ENCODE measurements at places on chromosomes 4 and X.

DNA sequence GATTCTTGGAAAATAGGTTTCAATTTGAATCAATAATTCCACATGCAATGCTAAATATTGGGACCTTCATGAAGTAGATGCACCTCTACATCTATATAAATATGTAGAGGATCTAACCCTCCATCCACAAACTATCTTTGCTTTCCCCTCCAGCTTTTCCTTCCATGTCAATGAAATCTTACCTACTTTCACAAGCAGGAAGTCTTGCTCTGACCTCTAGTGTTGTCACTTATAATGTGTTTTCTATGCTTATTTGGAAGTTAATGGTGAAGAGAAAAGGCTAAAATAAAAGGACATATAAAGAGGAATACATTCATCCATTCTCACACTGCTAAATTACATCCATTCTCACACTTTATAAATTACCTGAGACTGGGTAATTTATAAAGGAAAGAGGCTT lies 472.7 kb upstream of the DIAPH2 start:
- no peak for DNase-seq

DNA sequence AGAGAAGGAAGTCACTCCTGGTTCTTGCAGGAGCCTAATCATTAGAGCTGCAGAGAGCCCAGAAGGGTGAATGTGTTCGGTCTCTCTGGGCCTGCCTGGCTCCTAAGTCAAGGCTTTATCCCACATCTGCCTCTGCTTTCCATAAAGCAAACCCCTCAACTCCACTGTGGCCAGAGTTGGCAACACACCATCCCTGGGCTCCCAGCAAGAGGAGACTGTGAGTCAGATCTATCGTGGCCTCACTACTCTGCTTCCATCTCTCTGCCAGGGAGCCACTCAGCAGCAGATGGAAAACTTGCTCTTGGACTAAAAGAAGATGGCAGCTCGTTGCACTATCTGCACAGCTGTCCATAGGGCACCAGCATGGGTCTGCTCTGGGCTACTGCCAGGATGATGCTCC lies 348.2 kb downstream of the FBXW7 start:
- DNase-seq, result no peak

- DNase-seq, result no peak
These were observed 6.3 kb upstream of the AP1S2 start for GRCh38 chrX:15860921-15861320.

GRCh38 chr4:112325530-112325929 lies 28.4 kb downstream of the ALPK1 start:
- no peak for DNase-seq

- DNase-seq, result no peak
These were observed 63.2 kb downstream of the AASDH start for GRCh38 chr4:56324011-56324610.

- no peak for DNase-seq
These were observed 51.0 kb upstream of the MTM1 start for GRCh38 chrX:150517303-150517910.

DNA sequence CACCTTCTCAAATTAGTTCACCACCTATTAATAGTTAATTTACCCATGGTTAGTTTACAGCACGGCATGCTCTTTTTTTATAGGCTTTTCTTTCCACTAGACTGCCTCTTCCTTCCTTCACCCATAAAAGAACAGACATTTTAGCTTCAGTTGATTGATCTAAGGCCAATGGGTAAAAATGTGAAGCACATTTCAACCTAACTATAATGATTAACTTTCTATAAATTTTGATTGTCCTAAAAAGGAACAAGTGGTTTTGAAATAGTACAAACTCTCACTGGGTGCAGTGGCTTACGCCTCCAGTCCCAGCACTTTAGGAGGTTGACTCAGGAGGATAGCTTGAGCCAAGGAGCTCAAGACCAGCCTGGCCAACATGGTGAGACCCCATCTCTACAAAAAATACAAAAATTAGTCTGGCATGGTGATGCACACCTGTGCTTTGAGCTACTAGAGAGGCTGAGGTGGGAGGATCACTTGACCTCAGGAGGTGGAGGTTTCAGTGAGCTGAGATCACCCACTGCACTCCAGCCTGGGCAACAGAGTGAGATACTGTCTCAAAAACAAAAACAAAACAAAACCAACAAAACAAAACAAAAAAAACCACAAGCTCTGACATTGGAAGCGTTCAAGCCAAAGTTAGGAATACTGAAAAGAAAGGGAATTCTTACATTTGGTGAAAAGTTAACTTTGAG lies 89.9 kb upstream of the FAT1 start:
- no peak for DNase-seq

DNA sequence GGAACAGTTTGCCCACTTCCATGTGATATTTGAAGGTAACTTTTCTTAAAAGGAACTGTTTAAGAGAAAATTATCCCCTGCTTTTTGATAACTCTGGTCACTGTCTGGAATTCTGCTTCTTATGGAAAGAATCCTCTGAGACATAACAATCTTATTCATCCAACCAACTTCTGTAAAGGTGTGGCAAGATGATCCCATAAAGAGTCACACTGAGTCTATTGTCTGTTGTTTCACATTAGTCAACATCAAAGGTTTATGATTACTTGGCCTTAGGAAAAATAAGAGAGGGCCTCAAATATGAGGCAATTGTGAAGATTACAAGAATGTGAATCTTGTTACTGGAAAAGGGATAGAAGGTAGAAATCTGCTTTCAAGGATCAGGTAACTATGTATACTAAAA lies 88.0 kb upstream of the MAGEB18 start:
- DNase-seq, result no peak

- DNase-seq, result no peak
These were observed 196.6 kb upstream of the ETNPPL start for GRCh38 chr4:108959491-108959890.

GRCh38 chr4:176054942-176055341 lies 10.7 kb upstream of the WDR17 start:
- no peak for DNase-seq

DNA sequence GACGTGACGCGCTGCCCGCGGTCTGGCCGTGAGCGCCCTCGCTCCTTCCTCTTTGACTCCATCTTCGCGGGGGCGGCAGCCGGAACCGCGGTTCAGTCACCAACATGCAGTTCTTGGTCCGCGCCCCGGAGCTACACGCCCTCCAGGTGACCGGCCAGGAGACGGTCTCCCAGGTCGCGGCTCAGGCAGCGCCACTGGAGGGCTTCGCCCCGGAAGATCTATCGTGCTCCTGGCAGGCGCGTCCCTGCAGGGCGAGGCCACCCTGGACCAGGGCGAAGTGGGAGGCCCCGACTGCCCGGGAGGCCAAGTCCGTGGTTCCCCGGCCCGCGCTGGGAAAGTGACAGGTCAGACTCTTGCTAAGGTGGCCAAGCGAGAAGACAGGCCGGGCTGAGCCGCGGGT lies 2.9 kb downstream of the TRIML2 start:
- no peak for DNase-seq

DNA sequence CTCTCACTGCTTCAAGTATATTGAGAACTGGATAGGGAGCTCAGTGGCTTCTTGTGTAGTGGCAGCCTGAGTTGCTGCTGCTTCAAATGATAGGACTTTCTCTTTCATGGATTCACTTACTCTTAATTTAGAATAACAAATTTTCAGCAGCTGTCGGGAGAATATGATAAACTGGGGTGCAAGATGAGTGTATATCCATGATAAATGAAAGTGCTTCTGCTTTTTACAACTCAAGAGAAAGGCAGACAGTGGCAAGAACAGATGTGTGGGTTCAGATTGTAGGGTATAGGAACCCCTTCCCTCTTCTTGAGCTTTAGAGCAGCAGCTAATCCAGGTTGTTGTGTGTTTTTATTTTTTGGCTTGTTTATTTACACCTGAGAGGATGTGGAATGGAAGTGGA lies 1.0 kb downstream of the SH3BGRL start:
- no peak for DNase-seq

DNA sequence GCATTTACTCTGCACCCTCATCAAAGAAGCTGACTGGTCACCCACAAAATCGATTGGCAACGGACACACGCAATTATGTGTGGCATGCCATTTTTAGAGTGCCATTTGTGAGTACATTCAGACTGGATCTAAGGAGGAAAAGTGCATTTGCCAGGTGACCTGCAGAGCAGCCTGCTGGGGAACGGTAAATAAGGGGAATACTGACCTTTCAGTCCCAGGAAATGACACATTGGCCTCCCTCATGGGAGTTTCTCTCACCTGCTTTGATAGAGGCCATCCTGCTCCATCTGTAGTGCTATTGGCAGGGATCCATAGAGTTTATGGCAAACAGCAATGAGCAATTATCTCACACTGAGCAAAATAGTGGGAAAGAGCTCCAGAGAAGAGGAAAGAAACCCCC lies 127.8 kb downstream of the DDX53 start:
- no peak for DNase-seq

- DNase-seq, result no peak
These were observed 96.7 kb upstream of the RAPGEF2 start for GRCh38 chr4:159006202-159006601.

- DNase-seq, result no peak
These were observed 8.4 kb upstream of the SORCS2 start for GRCh38 chr4:7183780-7184460.

GRCh38 chrX:72073633-72074032 lies 58.1 kb downstream of the RTL5 start:
- DNase-seq, result no peak

- no peak for DNase-seq
These were observed 14.9 kb upstream of the CYTL1 start for GRCh38 chr4:5034206-5034605.

DNA sequence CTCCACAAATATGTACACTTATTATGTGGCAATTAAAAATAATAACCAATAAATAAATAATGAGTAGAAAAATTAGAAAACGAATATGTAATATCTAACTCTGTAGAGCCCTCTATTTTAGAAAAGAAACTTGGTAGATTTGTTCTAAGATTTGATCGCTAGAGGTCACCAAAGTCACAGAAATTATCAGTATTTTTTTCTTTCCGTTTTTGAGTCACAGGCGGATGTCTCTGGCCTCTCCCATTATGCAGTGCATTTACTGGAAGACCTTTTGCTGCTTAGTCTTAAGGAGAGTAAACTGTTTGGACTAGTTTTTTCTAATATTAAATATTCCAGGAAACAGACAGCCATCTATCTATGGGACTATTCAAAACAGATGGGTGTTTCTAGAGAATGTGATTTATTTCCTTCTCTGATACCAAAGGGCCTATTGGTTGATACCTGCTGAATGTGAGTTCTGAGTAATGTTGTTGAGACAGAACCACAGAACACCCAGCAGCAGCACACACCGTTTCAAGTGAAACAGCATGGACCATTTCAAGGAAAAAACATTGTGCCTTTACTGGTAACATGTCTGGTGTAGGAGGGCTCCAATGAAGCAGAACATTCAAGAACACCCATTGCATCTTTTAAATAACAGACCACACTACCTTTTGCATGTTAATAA lies 34.0 kb upstream of the GYPA start:
- DNase-seq, result no peak

- DNase-seq, result no peak
These were observed 86.3 kb upstream of the GABRA3 start for GRCh38 chrX:152537373-152537772.

GRCh38 chr4:72513227-72513626 lies 55.8 kb downstream of the ADAMTS3 start:
- DNase-seq, result no peak

DNA sequence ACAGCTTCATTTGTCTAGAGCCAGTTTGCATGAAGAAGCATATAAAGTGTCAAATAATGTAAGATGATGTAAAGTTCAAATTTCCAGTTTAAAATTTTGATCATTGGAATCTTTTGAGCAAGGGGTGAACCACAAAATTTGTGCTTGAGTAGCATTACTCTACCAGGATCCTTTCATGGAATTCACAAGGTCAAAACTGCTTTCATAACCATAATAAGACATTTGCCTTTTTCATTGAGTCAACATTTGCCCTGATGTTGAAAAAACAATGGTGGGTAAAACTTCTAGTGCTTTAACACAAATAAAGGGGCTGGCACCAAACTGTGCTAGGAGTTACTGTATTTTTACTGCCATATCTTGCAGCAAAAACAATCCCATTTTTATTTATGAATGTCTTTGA lies 142.2 kb downstream of the GLRA3 start:
- DNase-seq, result no peak

DNA sequence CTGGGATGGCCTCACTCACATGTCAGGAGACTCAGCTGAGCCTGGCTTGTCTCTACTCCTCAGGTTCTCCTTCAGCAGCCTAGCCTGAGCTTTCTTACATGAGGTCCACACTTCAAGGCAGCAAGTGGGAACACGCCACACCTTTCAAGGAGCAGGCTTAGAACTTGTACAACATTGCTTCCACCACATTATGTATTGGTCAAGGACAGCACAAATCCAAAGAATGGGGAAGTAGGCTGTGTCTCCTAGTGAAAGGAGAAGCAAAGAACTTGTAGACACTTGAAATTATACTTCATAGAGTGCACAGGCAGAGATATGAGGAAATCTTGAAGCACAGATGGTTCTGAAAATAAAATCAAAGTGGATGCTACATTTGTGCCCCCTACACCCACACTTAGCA lies 120.9 kb upstream of the NOCT start:
- DNase-seq, result no peak

- peak; percentile 1 for DNase-seq
These were observed 127.2 kb downstream of the ARHGEF9 start for GRCh38 chrX:63657821-63658220.

GRCh38 chr4:28351826-28352225 lies 1491.2 kb downstream of the STIM2 start:
- no peak for DNase-seq

DNA sequence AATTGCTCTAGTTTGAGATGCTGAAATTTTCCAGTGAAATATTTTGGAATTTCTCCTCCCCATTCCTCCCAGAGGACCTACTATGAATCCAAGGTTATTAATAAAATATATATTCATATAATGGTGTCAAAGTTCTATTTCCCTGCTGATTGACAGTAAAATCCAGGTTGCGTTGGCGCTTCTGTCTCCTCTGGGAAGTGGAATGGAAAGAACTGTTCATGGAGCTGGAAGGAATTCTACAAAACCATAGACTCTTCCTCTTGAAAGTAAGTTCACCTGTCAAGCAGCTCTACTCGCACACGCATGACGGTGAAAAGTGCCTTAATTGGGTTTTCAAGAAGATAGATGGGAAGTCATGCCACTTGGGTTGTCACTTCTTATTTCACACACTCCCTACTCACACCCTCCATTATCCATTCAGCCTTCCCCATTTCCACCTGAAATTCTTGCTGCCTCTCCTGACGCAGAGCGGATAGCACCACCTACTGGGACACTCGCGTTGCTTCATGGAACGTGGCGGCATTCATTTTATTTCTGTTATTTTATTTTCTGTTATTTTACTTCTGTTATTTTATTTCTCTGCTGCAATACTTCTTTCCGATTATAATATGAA lies 351.6 kb downstream of the NLGN4X start:
- DNase-seq, result no peak

DNA sequence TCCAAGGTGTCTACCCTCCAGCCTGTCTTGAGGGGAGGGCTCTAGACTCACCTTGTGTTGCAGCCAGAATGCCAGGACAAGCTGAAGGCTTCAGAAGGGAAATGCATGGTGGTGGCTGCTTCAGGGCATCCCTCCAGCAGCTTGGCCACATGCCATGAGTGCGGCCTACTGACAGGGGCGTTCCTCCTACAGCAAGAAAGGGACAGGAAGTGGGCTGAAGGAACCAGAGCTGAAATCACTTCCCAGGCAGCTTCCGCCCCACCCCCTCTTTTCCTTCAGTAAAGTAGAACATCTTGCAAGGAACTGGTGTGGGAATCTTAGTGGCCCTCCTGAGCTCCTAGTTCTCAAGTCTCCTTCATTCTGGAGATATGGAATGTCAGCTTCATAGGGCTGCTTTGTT lies 167.5 kb upstream of the DGKK start:
- no peak for DNase-seq

GRCh38 chrX:24229976-24230375 lies 80.4 kb downstream of the ZFX start:
- DNase-seq, result no peak

GRCh38 chr4:147628415-147628814 lies 11.2 kb downstream of the TMEM184C start:
- DNase-seq, result no peak
